OCI-M1 (cell line): ENCODE measurements at places on chromosomes 5 and 9.

DNA sequence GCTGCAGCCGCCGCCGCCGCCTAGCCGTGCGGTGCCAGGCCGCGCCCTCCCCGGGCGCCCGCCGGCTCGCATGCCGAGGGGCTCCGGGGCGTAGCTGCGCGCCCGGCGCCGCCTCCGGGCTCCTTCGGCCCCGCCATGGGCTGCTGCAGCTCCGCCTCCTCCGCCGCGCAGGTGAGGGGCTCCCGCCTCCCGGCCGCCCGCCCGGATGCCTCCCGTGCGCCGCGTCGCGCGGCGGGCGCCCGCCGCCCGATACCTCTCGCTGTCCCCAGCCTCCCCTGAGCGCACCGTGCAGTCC, 230 bp downstream of the SLC44A1 start:
- DNase-seq, result no peak

DNA sequence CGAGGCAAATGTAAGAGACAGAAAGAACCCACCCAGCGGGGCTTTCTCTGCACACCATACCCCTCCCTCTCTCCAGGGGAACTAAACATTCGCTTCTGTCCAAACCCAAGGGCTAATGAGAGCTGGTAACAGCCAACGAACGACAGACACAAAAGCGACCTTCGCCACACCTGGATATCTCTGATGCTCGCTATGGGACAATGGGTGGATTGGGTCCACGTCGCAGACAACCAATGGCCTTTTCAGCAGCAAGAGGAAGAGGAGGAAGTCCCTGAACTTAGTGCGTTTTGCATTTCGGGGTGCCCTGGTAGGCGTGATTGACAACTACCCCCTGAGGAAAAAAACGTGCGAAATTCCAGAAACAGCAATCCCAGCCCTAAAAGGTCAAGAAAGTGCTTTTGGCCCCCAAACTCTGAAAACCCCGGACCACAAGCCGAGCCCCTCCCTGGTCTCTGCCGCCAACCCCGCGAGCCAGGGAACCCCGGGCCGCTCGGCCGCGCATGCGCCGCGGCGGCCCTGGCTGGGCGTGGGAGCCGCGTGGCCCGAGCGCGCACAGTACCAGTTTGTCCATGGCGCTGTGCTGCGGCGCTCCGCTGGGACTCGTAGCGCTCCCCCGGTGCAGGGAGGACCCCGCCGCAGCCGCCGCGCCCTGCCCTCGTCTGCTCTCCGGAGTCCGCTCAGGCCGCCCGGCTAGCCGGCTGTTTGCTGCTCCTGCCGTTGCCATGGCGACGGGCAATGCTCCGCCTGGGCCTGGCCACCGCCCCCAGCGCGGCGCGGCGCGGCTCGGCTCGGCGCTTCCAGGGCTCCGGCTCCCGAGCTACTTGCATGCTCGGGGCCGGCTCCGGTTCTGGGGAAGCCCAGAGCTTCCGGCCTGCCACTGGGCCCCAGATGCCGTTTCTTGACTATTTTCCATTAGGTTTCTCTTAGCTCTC, 66.9 kb upstream of the DNAH5 start:
- DNase-seq, result peak; percentile 35

DNA sequence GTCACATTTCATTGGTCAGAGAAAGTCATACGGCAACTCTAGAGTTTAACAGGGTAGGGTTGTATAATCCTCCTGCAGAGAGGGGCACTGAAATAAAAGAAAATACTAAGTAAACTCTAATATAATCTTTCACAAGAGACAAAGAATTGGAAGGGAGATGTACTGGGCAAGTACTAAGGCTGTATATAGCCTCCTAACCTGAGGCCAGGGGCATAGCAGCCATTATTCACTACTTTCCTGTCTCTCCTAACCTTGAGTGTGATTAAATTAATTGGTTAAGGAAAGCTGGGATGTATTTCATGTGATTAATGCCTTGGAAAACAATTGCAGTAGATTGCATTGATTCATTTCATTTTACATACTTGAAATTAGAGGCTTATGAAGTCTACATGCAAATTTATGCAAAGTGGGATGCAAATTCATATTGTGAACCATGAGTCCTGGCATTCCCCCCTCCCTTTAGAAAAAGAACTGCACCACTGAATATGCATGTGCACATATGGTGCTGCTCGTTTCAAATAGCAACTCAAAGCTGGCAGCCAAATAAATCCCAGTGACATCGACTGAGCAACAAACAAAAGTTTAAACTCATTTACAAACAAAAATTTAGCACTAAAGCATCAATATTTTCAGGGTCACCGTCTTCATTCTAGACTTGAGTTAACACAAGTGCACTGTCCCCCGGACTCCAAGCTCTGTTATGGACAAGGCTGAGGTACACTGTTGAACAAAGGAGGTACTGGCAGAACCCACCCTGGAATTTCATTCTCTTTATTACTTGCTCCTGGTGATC, 70.0 kb downstream of the DMAC1 start:
- DNase-seq, result no peak

- peak; percentile 62 for DNase-seq
These were observed at the start of gene NCS1 for GRCh38 chr9:130172161-130172857. Gene NCS1 (plus strand): TSS chr9:130172404. CDS start chr9:130172664, 260 bp downstream.

DNA sequence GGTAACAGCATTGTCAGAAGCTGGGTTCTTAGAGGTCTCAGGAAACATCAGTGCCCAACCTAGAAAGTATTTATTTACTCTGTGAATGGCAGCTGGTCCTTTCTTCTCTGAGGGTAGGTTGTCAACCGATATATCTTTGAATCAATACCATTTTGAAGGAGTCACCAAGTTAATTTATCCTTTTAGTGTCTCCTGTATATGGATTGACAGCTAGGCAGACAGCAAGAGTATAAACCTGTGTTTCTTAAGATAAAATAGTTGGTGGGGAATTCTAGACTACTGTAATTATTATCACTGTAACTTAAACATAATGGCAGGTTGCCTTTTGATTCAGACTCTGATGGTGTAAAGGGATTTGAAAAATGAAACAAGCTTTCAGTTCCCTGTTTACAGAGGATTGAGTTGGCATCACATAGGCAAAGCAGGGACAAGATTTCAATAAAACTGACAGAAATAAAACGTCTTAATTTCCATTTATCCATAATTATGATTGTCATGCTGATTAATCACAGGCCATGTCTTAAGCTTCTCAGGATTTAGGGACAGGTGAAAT, 190.8 kb upstream of the HAPLN1 start:
- DNase-seq, result no peak

DNA sequence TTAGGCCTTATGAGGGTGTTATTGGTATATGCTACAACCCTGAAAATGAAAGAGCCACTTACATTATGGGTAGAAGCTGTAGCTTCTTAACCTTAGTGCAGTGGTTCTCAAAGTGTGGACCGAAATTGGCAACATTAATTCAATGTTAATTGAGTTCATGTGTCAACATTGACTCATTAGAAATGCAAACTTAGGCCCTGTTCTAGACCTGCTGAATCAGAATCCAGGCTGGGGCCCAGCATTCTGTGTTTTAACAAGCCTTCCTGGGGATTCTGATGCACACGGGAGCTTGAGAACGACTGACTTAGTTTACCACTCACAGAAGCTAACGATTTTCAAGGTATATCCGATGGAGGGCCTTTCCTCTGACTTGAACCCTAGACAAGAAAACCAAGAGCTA, 7.3 kb downstream of the VLDLR start:
- DNase-seq, result no peak

GRCh38 chr5:136062366-136063274, 33.8 kb downstream of the TGFBI start:
- DNase-seq, result peak; percentile 53

DNA sequence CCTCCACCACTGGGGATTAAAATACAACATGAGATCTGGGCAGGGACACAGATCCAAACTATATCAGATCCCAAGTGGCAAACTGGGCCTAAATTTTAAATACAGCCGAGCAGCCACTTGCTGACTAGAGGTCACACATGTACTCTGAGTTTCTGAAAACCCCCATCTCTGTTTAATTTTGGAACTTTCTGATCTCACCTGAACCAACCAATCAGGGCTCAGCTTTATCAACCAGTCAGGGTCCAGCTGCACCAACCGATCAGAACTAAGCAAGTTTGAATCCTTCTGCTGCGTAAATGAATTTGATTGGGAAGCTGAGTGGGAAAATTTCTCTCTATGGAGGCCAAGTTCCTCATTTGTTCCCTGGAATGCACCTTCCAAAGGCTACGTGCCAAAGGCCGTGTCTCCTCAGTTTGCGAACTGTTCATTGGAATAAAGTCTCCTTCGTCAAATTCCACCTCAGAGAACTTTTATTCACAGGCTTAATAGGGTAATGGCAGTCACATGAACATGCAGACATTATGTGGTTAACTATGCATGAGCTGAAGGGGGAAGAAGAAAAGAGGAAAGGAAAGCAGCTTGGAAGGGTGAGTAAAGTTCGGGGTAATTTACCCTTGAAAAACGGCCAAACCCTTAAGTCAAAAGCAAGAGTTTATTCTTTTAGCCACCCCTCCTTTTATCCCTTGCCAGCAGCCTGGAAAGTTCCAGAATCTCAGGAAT, 3.7 kb downstream of the CD180 start:
- DNase-seq, result peak; percentile 30

DNA sequence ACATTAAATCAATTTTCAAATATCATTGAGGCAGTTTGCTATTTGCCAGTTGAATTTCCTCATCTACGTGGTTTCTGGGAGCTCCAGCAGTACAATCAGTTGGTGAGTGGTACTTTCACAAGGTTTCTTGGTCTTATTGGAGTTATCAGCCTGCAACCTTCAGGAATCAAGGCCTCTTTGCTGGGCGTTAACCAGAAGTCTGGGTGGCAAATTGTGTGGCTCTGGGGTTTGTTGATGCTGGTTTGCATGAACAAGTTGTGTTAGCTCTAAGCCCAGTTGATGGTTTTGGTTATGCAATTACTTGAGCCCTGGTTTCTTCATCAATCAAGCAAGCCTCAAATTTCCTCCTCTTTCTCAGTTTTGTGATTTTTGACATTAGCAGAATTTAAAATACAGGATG, 152.9 kb upstream of the ANKRD55 start:
- no peak for DNase-seq

GRCh38 chr9:105290418-105290817, 46.0 kb downstream of the SLC44A1 start:
- DNase-seq, result peak; percentile 65

- no peak for DNase-seq
These were observed 25.9 kb downstream of the QRFP start for GRCh38 chr9:130870491-130871381.

- DNase-seq, result no peak
These were observed 95.6 kb upstream of the SPOCK1 start for GRCh38 chr5:137594717-137595116.

- DNase-seq, result no peak
These were observed 1024.8 kb downstream of the TLE4 start for GRCh38 chr9:80596579-80596978.

- no peak for DNase-seq
These were observed 86.1 kb upstream of the LRRTM2 start for GRCh38 chr5:138961221-138961620.

- no peak for DNase-seq
These were observed 54.8 kb upstream of the PAM start for GRCh38 chr5:102700120-102700831.

DNA sequence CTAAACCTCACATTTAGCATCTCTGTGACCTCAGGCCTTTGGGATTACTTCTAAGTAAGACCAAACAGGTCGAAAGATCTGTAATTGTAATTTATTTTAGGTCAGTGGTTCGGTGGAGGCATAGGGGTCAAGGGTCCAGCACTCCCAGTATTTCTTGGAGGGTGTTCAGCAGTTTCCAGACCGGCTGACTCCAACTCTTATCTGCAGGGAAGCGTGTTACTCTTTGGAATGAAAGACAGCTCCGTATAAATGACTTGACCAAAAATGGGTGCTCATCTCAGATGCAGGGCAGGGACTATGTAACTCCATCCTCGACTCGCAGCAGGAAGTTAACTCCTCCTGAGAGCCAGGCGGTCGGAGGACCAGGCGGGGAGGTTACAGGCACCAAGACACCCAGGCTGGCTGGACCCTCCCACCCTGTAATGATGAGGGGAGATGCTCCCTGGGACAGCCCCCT, 620 bp upstream of the VPS13A start:
- DNase-seq, result peak; percentile 59

GRCh38 chr5:6660688-6661087, 27.4 kb downstream of the SRD5A1 start:
- DNase-seq, result no peak

DNA sequence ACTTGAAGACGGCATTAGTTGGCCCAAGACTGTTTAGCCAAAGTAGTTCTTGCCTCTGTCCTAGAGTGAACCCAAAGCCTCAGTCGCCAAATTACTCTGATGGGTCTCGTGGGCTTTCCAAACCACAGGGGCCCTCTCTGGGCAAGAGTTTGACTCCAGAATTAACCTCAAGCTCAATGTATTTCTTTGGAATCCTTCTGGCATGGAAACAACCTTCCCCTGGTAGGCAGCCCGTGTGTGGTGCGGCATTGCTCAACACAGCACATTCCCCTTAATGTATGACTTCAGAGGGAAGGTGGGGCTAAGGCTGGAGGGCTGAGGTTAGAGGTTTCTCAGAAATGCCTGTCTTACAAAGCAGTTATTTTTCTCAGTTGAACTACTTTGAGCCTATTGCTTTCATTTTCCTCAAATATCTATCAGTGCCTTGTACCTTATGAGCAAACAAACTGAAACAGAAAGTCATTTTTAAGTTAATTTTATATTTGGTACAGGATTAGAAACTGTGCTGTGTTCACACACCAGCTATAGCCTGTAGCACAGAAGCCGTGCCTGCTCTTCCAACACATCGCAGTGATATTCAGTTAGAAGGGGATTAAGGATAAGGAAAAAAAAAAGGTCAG, 123.9 kb upstream of the HAPLN1 start:
- peak; percentile 92 for DNase-seq

GRCh38 chr5:67115246-67115645, 81.4 kb downstream of the CD180 start:
- no peak for DNase-seq

- DNase-seq, result no peak
These were observed 55.1 kb downstream of the ASS1 start for GRCh38 chr9:130499804-130500263.

DNA sequence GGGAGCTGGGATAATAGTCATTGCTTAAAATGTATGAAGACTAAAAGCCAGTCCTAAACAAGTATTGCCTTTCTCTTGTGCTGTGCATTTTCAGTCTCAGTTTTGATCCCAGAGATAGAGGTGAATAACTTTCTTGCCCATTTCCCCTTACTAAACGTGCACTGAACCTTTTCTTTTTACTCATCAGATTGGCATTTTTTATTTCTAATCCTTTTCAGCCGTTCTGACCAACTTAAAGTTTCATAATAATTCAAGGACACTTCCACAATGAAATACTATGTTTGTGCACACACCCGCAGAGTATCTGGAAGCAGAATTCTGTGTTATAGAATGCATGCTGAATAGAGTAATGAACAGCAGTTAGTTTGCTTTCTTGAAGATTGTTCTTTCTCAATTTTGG, 343.6 kb downstream of the LRRC70 start:
- DNase-seq, result no peak

DNA sequence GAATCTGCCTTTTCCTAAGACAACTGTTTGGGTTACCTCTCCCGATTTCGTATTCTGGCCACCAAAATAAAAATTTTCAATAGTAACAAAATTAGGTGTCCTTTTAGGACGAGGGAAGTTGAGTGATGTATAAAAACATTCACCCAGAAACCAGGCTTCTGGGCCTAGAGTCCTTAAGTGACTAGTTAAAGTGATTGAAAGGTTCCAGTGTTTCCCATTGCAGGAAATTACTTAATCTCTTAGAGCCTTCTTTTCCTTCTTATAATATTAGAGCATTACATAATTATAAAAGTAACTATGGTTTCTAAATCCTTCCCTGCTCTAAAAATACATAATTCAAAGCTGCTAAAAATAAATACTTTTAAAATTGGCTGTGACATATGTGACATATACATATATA, 7.3 kb downstream of the MCIDAS start:
- DNase-seq, result no peak
